Putamen (tissue), 1 donor: ENCODE measurements at places on chromosomes 2 and 18.
A peak's percentile ranks its signal among the peaks of the same experiment; 100 is the strongest.

- DNase-seq = no peak
Observed at GRCh38 chr18:74139411-74139810, 8.2 kb downstream of the FBXO15 start.

DNA sequence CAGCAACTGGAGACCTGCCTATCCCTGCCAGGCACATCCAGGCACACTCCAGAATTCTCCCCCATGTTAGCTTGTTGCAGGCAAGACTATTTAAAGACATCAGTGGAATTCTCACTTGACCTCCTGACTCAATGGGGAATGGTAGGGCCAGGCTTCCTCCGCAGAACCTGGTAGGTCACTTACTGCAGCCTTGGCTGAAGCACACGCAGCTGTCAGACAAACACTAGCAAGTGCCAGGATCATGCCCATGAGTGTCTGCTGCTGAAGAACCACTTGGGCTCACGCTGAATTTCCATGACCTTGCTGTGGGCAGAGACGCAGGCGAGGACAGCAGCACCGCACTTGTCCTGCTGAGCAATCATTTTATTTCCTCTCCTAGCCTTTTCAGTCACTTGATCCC, 3.2 kb downstream of the LRRC30 start:
- no peak for DNase-seq

GRCh38 chr18:58619596-58619930, 9.3 kb downstream of the ALPK2 start:
- no peak for DNase-seq

DNA sequence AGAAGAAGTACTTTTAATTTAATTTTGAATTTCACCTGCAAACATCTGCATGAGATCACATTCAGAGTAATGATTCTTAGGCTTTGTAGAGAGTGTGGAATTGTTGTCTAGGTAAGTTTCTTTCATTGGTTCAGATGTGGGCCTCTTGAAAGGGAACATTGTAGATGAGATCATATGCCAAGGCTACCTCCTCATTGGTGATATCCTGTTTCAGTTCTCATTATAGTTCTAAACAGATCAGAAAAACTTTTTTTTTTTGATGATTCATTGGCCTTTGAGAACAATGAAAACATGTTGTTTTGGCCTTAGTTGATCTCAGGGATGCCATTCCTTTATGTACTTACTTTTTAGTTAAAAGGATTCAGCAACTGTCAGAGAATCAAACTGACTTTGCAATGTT, 44.5 kb downstream of the EML6 start:
- no peak for DNase-seq

DNA sequence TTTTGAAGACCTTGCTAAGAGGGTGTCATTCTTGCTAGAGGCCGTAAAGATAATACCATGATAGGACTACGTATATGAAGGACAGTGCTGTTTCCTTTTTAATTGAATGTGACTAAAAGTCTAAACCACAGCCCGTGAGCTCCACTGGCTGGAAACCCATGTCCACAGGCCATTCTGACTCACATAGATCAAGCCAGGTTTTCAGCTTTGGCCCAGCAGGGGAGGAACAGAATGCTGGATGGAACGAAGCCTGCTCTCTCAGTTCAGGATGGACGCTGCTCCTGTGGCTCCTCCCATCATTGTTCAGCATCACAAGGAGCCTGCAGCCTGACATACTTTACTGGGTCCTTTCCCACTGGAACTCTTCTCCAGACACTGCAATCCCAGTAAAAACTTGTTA, 47.6 kb downstream of the ALPK2 start:
- no peak for DNase-seq

DNA sequence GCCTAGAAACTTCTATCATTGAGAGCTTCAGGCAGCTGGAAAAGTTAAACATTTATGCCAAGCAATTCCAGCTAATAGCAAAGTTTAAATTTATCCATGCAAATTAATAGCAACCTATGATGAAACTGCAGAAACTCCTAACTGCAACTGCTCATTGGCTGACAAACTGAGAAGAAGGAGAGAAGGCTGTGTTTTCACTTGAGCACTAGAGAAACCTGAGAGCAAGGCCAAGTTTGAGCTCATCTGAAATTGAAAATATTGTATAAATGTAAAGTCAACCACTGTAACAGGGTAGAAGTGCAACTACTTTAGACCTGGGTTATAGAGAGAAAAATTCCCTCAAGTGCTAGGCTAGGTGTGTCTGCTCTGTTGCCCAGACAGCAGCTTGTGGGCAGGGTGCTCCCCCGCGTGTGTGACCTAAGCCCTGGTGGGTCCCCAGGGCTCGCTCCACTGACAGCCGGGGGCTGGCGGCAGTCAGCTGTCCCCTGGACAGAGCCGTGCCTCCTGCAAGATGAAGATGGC, 50.2 kb downstream of the CABYR start:
- DNase-seq = no peak

GRCh38 chr18:25853691-25854433, 236.6 kb downstream of the SS18 start:
- peak; percentile 38 for DNase-seq

DNA sequence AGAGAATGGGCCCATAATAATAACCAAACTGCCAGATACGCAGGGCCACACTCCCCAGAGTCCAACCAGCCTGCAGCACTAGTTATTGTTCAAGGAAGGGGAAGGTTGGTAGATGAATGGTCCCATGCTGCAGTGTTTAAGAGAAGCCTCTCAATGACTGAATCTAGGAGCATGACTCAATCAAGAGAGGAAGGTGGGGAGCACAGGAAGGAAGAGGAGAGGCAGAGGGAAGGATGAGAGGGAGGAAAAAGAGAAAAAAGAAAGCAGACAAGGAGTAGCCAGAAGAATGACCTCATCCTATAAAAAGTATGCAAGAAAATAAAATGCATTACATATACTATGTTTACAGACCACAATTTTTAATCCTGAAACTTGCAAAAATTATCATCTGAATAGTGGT, 174.5 kb downstream of the TCF4 start:
- no peak for DNase-seq

DNA sequence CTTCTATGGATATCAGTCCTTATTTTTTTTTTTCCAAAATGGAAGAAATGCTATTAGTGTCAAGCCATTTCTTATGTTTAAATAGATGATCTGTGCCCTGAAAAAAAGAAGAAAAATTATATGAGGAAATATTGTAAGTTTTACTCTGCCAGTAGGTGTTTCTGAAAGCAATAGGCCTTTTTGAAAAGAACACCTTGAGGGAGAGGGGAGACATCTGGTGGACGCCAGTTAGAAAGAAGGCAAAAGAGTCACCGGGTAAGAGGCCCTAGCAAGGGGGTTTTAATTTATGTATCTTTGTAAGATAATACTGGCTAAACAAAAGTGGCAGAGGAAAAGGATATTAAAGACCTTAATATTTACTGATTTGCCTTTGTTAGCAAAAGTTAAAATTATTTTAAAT, 56.1 kb downstream of the DYNAP start:
- no peak for DNase-seq

DNA sequence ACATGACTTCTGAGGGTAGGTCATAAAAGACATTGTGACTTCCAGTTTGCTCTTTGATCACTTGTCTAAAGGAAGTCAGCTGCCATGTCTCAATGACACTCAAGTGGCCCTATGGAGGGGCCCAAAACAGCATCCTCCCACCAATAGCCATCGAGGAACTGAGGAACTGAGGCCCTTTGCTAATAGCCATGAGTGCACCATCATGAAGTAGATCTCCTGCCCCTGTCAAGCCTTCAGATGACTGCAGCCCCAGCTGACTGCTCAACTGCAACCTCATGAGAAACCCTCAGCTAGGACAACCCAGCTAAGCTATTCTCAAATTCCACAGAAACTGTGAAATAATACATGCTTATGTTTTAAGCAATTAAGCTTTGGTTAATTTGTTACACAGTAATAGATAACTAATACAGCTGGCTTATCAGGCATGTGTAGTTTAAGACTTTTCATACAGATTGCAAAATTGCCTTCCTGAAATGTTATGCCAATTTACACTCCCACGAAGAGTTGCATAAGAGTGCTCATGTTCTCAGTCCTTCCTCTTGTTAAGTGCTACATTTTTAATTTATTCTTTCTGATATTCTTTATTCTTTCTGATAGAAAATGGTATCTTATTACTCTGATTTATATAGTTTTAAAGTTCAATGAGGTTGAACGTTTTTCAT, 105.6 kb upstream of the NDUFV2 start:
- DNase-seq = no peak

- DNase-seq = peak; percentile 70
Observed at GRCh38 chr2:80299661-80300060, 4.9 kb downstream of the LRRTM1 start.

GRCh38 chr2:36528766-36529392, 69.1 kb downstream of the FEZ2 start:
- DNase-seq = no peak

- peak; percentile 3 for DNase-seq
Observed at GRCh38 chr2:107669335-107669734, 157.4 kb upstream of the RGPD4 start.

GRCh38 chr2:46701152-46701551, 214.5 kb downstream of the MCFD2 start:
- no peak for DNase-seq

DNA sequence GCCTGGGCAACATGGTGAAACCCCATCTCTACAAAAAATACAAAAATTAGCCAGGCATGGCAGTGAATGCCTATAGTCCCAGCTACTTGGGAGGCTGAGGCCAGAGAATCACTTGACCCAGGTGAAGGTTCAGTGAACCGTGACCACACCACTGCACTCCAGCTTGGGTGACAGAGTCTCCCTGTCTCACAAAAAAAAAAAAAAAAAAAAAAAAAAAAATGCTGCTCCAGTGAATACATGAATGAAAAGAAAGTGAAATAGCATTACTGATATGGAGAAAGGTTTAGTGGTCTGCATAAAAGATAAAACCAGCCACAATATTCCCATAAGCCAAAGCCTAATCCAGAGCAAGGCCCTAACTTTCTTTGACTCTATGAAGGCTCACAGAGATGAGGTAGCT, 44.5 kb downstream of the METTL8 start:
- no peak for DNase-seq

- no peak for DNase-seq
Observed at GRCh38 chr2:105361102-105361889, 24.0 kb downstream of the C2orf49 start.

- DNase-seq = no peak
Observed at GRCh38 chr2:232026910-232027309, 65.4 kb downstream of the DIS3L2 start.

DNA sequence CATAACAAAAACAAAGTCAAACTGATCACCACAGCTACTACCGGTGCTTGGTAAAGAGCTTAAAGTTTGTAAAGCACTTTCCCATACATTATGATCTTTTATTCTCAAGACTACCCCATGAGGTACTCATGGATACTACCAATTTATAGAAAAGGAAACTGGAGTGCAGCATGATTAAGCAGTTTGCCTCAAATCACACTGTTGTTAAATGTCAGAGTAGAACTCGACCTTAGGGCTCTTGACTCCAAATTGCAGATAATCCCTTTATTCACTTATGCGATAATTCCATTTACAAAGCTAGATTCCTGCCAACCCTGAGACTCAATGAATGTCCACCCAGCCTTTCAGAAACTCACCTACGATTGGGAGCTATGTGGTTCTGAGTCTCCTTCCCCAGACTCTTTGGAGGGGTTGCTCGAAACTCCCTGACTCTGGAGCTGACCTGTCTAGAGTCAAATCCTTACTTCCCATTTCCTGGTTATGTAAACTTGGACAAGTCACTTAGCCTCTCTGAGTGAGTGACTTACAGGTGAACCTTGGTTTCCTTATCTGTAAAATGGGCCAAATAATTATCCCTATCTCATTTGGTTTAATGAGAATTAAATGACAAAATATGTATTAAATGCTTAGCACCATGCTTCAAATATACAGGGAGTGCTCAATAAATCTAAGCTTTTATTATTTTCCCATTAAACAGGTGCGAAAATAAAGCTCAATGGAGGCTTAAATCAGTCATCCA, 47.4 kb downstream of the PSD4 start:
- DNase-seq = no peak

DNA sequence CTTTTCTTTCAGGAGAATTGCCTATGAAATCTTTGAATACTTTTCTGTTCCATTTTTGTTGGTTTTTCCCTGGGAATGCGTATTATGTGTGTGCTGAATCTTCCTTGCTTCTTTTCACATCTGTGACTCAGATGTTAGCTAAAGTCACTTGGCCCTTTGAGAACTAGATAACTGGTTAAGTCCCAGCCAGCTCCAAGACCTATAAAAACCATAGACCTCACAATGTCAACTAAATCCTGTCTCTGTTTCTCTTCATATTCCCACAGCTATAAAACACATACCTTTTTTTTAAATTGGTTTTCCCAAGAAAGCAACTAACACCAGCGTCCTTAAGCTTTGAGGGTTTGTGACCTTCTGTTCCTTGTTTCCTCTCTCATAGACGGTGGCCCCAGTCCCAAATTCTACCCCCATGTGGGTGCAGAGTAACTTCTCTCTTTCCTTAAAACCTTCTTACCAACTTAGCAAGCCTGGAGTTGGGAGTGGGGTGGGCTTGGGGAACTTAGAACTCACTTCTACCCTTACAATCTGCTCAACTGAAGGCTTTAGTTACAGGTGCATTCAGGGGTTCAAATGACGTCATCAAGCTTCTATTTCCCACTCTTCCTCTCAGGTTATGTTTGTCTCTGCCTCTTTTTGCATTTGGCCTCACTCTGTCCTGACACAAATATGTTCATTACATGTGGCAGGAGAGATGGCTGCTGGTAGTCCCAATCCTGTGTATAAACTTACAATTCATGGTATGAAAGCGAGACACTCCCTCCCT, 58.1 kb upstream of the TGIF1 start:
- DNase-seq = no peak

GRCh38 chr2:119422360-119423107, 9.1 kb upstream of the TMEM37 start:
- DNase-seq = no peak

- DNase-seq = no peak
Observed at GRCh38 chr2:104865096-104865470, 11.2 kb downstream of the POU3F3 start.

DNA sequence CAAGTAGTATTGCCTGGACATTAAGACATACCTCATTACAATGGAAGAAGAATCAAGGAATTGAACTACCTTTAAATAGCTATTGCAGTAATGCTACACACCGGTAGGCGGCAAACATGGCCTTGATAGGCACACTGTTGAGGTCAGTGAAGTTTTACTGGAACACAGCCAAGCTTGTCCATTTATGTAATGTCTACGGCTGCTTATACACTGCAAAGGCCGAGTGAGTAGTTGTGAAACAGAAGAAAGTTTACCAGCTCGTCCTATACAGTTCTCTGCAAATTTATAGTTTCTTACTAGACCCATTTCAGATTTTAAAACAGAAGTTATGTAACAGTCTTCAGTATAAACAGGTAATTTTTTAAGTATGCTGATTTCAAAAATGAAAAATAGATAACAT, 38.8 kb downstream of the PPP4R1 start:
- peak; percentile 83 for DNase-seq

- no peak for DNase-seq
Observed at GRCh38 chr2:29724282-29724681, 197.1 kb downstream of the ALK start.

- DNase-seq = no peak
Observed at GRCh38 chr2:96788442-96789244, 27.4 kb upstream of the CNNM3 start.

GRCh38 chr2:1642066-1642861, 102.1 kb downstream of the PXDN start:
- no peak for DNase-seq
